ENCODE measurements at places on chromosomes 2 and 18.

DNA sequence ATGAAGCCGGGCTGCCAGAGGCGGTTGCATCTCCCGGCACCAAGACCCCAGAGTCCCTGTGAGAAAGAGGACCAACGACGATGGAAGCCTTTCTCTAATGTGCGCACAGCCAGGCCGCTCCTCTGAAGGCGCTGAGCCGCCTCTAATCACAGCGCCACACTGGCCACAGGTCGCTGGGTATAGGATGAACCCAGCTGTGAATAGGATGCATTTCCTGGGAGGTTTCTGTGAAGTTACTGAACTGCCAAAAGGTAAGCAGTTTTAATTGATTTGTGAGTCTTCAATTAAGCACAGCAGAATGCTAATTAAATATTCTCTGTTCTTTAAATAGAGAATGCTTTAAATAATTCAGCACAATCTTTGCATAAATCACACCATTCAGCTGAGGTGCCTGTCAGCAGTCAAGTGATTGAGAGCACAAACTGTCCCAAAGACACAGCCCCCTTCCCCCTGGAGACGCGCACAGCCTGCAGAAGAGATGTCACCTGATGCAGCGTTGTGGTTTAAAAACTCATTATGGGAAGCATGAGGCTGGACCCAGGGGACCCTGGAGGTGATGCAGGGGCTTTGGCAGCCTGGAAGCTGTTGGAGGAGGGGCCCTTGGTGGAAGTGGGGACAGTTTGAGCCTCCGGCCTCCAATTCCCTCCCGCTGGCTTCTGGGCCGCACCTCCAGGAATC lies 98.1 kb downstream of the RTP5 start:
- DNase-seq = no peak

- DNase-seq = peak; percentile 39
These were observed 79.4 kb upstream of the ASB18 start for GRCh38 chr2:236343400-236344161.

GRCh38 chr2:205681401-205682238 lies 681 bp upstream of the NRP2 start:
- no peak for DNase-seq

DNA sequence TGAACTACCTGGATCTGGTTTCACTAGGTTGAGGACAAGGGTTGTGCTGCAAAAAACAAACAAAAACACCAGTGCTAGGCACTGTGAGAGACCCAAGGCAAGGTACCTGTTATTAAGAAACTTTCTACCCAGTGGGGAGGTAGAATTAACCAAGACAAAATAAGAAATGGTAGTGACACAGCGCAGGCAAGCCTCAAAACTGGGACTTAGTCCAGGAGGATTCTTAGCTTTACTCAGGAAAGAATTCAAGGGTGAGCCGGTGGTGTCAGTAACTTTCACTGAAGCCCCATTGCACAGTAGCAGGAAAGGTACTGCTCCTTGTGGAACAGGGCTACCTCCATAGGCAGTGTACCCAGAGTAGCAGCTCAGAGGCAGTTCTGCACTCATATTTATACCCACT lies 131.6 kb downstream of the SCG2 start:
- DNase-seq = no peak

DNA sequence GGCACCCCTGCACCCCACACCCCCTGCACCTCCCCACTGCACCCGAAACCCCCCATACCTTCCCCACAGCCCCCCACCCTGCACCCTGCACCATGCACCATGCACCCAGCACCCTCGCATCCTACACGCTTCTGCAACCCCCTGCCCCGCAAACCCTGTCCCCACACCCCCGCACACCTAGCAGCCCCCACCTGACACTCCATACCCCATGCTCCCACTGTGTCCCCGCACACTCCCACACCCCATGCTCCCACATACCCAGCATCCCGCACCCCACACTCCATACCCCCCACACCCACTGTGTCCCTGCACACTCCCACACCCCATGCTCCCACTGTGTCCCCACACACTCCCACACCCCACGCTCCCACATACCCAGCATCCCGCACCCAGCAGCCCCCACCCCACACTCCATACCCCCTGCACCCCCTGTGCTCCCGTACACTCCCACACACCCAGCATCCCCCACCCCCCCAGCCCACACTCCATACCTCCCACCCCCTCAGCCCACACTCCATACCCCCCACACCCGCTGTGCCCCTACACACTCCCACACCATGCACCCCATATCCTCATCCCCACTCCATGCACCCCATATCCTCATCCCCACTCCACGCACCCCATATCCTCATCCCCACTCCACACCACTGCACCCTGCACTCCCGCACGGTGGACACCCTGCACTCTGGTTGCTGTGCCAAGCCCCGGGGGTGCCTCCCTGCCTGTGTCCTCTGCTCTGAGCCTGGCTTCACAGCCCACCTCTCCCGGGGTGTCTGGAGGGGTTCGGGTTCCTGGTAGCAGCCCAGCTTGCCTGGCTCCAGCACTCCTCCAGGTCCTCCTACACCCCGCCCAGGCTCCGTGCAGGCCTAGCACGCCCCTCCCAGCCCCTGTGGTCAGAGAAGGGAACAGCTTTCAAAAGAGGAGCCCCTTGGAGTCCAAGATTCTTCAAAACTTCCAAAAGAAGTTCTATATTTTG lies 93.9 kb upstream of the CTDP1 start:
- DNase-seq = no peak

- no peak for DNase-seq
These were observed 10.6 kb upstream of the ZNF516 start for GRCh38 chr18:76505614-76506013.

DNA sequence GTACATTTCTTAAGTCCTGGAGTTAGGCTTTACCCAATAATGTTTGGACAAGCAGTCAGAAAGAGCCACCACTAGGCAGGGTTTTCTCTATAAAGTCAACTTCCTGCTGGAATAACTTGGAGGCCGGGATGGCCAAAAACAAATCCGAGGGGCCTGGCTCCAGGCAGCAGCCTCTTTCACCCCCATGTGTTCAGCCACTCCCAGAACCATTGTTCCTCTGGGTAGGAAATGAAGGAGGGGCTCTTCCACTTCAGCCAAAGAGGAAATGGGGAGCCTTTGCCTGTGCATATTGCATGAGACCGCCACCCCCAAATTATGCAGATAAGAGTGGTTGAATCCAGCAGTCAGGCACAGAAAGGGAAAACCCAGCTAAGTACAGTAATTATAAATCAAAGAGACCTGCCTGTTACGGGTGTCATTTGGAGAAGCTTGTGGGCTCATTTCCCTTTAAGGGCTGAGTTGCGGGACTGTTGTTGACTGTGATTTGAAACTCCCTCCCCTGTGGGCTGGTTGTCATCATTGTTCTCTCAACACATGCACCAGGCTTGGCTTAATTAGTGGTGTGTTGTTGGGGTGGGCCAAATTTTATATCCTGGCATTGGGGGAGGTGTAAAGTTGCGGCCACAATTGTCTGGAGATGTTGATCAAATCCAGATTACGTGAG lies 212.8 kb upstream of the SOX11 start:
- DNase-seq = no peak

DNA sequence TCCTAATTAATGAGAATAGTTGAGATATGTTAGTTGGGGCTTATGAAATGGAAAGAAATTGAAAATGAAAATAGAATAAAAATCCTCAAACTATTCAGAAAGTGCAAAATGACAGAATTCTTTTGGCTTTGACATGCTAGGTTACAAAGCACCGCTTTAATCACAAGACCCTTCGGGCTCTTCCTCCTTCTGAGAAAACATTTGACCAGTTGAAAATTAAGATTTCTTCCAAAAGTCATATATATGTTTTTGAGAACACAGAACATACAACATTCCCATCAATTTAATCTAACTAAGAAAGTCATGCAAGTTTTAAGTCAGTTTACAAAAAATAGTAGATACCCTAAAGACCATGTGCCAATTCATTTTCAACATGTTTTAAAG lies 2.2 kb upstream of the SLC40A1 start:
- no peak for DNase-seq

GRCh38 chr2:129760669-129761068 lies 218.8 kb upstream of the RAB6C start:
- no peak for DNase-seq

DNA sequence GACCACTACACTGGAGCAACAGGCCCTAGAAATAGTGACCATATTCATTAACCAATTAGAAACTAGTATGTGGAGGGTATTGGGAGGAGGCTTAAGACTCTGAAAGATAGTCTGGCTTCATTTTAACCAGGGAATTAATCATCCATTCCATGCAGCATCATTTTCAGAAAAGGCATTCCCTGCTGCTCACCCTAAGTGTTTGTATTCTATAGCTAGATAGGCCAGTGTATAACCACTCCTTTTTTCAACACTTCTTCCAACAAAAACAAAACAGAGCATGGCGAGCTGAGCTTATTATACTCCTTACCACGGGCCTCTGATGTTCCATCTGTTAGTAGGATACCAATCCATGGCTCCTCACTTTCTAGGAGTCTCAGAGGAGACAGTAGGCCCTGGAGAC lies 112.0 kb upstream of the PKDCC start:
- DNase-seq = no peak

GRCh38 chr2:127649100-127649611 lies 3.2 kb downstream of the GPR17 start:
- no peak for DNase-seq

GRCh38 chr2:28544405-28544921 lies 48.6 kb downstream of the PLB1 start:
- DNase-seq = no peak

DNA sequence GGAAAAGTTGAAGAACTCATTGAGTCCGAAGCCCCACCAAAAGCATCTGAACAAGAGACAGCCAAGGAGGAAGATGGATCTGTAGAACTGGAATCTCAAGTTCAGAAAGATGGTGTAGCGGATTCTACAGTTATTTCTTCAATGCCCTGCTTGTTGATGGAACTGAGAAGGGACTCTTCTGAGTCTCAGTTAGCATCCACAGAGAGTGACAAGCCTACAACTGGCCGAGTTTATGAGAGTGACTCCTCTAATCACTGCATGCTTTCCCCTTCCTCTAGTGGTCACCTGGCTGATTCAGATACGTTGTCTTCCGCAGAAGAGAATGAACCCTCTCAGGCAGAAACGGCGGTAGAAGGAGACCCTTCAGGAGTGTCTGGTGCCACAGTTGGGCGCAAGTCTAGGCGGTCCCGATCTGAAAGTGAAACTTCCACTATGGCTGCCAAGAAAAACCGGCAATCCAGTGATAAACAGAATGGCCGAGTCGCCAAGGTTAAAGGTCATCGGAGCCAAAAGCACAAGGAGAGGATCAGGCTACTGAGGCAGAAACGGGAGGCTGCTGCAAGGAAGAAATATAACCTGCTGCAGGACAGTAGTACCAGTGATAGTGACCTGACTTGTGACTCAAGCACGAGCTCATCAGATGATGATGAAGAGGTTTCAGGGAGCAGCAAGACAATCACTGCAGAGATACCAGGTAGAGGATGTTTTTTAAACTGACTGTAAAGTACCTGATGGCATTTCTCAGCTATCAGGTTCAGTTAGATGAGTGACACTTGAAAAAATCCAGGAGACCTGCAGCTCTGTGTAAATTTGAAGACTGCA lies 111.9 kb downstream of the HAUS1 start:
- DNase-seq = no peak

DNA sequence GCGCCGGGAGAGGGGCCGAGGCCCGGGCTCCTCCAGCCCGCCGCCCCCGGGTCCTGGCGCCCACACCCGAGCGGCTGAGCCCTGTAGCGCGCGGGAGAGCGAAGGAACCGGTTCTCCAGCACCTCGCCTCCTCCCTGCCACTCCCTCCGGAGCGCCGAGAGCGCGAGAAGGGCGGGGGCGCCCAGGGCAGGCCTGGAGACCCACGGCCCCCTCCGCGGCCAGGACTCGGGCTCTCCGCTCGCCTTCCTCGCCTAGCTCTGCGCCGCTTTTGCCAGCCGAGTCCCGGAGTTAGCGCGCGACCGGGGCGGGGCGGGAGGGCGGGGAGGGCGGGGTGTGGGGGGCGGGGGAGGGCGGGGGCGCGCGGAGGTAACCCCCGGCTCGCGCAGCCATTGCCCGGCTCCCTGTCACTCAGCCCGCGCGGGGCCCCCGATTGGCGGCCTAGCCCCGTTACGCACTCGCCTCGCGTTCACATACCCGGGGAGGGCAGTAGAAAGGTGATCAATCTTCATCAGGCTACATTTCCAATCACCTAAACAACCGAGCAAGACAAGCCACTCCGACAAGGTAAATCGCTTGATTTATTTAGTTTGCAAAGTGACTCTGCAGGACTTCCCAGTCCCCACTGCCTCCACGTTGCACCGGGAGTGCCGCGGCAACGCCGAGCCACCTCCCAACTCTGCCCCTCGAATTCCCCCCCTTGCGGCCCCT lies at the start of gene OTX1:
Gene OTX1, plus strand, starts transcription at position 497 of the 708 bp plus-strand sequence. CDS start 2,161 bp downstream, outside the sequence.
- DNase-seq = no peak

DNA sequence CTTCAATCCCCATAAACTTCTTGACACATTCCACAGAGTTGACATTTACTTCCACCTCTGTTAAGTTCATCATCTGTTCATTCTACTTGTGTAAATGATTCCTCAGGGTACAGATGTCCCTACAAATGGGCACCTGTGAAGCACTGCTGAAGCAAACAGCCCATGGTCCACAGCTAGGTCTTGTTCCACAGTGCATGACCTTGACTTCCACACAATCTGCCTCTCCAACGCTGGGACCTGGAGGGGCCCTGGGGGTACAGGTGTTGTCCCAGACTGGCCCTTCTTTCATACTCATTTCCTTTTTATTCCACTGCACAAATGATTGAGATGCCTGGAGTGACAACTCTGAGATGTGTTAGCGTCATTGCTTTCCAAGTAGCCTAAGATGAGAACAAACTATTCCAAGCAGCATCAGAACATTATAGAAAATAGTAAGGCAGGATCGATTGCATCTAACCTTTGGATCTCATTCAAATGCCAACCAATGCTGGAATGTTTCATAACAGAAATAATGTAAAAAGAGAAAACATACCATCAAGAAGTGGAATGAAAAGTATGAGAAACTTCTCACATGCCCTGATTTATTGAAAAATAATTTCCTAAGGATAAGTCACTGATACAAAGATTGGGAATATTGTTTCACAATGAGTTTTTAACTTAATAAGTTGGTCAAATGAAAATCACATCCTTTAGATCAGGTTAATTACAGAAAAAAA lies 31.2 kb downstream of the PIEZO2 start:
- no peak for DNase-seq

DNA sequence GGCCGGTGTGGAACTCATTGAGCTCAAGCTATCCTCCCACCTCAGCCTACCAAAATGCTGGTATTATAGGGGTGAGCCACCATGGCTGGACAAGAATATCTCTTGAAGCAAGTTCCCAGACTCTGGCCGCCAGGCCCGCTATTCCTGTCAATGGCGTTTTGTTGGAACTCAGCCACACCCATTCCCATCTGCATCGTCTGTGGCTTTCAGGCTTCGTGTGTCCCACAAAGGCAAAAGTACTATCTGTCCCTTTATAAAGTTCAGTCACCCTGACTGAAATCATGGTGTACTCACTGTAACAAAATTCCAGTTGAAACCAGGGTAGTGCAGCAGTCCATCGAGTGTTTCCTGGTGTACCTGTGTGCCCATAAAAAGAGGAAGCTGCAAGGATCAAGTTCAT lies 96.7 kb downstream of the SH3BP4 start:
- no peak for DNase-seq

DNA sequence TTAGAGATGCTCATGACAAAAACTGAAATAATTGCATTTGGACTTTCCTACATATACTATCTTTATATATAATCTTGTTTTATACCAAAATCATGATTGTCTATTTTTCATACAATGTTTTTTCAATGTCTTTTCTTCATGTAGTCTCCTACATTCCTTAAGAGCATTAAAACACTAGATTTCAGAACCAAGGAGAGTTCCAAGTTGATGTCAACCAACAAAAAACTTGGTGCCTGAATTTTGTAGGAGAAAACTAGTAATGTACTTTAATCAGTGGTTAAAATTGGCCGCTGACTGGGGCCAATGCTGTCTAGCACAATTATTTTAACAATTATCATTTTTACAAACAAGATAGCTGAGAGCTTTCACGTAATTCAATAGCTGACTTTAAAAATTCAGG lies 678.8 kb downstream of the DCC start:
- DNase-seq = no peak

- no peak for DNase-seq
These were observed 179.4 kb downstream of the IRS1 start for GRCh38 chr2:226620176-226620575.

Data from urinary bladder (tissue), 4 donors.